Stomach (tissue), 19 donors: ENCODE measurements at places on chromosomes 1 and 21. TPM values are rescaled to one million over a fixed set of nuclear protein-coding genes. Genes with fewer than 3 reads are reported as not detected.

The SPRR1A gene
- not detected for total RNA-seq

The MYCL gene
- 4.9 TPM for total RNA-seq

The OR2L13 gene
- total RNA-seq: not detected

The SLFNL1 gene
- total RNA-seq: not detected

The ALPL gene
- total RNA-seq: not detected

The OR2M3 gene
- not detected for total RNA-seq

The ACKR1 gene
- 4.3 TPM for total RNA-seq

The KRTAP19-1 gene
- total RNA-seq: not detected

The ETV3L gene
- not detected for total RNA-seq

DNA sequence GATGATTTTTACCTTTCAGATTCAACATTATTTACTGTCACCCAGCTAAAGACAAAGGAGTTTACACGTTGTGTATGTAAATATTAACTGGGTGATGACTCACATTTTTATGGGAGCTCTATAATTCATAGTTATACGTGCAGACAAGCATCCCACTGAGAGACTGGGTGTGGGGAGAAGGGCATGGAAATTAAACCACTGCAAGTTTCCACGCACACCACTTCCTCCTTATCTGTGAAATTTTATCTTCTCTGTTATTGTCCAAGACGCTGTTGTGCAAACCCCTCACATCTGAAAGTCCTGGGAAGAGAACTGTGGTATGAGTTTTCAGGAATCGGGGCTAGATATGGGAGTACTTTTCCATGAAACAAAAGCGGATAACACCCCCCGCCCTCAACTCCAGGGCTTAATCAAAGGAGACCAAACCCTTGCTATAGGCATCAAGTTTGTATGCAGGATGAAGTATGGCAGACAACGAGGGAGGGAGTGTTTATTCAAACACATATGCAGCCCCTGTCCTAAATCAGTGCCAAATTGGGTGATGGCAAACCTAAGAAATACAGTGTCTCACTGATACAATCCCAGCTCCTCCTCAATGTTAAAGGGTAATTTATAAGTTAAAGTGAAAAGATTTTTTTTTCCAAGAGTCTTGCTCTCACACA is 23.3 kb upstream of the DPT start:
- DNase-seq: no peak

- no peak for DNase-seq
Observed at GRCh38 chr1:223339861-223340260, 24.1 kb downstream of the SUSD4 start.

GRCh38 chr1:243459059-243459458 is 203.2 kb downstream of the SDCCAG8 start:
- DNase-seq: no peak

DNA sequence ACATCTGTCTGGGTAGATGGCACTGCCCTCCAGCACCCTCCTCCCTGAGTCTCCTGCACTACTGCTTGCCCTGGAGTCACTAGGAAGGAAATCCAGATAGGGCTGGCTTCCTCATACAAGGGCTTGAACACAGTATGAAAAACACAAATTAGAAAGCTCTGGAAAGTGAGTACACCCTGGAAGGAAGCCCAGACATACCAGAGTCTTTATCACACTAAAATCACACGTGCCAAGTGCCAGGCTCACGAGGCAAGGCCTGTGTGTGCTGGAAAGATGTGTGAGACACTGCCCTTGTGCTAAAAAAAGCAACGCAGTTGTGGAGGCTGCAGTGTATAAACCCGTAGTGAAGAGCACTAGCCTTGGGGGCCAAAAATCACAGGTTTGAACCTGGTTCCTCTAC is 28.3 kb upstream of the S100A7 start:
- DNase-seq: no peak

DNA sequence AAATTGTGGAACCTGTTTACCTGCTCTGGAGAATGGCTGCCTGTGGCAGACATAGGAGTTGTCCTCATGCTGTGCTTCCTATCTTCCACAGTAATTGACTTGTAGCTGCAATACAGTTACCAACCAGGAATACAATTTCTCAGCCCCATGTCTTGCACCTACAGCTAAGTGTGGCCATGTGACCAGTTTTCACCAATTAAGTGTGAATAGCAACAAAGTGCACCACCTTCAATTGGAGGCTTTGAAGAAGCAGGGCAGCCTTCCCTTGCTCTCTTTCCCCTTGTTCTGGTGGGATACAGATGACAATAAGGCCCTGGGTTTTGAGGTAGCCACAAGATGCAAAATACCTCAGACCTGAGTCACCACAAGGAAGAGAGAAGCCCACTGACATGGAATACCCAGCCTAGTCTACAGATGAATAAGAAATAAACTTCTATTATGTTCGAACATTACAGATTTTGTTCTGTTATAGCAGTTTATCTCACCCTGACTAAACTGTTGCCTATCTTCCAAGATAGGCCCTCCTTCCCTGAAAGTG is 70.2 kb upstream of the S1PR1 start:
- no peak for DNase-seq

DNA sequence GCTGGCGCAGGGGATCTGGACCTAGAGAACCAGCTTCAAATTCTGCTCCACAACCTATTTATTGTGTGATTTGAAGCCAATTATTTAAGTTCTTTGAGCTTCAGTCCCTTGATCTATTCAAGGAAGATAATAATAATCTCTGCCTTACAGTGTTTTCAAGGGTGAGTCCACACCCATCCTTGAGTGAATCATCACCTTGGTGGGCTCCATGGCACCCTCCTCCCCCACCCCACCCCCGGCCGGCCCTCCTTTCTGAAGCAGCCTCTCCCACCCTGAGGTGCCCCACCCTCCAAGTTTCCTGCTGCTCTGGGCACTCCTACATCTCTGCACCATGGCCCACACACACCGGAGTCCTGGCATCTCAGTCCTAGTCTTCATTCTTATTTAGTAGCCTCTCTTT is 38.3 kb downstream of the TCP10L start:
- no peak for DNase-seq

DNA sequence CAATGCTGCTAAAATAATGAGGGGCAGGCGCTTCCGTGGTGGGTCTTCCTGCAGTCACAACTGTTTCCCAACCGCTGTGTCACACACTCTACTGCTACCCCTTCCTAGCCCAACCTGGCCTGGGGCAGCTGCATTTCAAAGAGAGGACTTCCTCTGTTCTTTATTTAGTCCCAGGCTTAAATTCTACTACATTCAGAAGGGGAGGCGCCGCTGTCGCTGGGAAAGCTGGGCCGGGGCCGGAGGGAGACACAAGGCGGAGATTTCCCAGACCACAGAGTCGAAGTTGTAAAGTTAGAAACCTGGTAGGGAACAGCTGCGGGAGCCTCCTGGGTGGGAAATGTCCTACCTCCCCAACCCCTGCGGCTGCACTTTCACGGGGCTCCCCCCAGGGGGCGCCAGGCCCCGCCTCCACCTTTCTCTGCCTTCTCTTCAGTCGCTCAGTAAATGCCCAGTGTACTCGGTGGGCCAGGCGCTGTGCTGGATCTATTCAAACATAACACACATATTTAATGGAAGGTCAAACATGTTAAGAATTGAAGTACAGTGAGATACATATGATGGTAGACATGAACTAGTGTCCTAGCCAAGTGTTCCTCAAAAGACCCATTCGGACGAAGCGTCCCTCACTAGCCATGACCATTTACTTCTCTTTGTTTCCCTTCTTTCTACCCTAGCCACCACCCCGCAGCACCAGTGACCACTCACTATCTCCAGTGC is 23.1 kb downstream of the DYRK3 start:
- DNase-seq: peak; percentile 64

- peak; percentile 17 for DNase-seq
Observed at GRCh38 chr1:221165839-221166500, 286.7 kb downstream of the HLX start.

- no peak for DNase-seq
Observed at GRCh38 chr1:231973830-231974229, 347.2 kb downstream of the DISC1 start.
